ENCODE measurements at places on chromosomes 1 and 21.

- DNase-seq, result no peak
Measured at GRCh38 chr1:75087278-75087677, 46.9 kb upstream of the LHX8 start.

GRCh38 chr1:233336554-233337456 is 9.3 kb downstream of the MAP3K21 start:
- DNase-seq, result no peak

DNA sequence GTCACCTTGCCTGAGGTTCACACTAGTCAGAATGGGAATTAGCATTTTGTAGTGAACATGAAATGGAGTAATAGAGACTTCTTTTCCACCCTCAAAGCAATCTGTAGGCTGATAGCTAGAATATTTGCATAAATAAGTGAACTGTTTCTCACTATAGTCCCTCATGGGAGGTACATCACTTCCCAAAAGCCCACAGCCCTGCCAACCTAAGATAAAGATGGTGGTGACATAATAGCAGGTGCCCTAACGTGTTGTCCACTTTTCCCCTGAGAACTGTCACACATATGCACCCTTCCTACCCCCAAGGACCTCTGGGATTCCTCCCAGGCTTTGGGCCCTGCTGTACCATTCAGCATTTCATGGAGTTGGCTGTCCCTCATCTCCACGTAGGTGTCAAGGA is 4.4 kb downstream of the TMEM35B start:
- DNase-seq, result no peak

GRCh38 chr1:228369608-228370438 is 36.8 kb downstream of the TRIM11 start:
- DNase-seq, result no peak

- no peak for DNase-seq
Measured at GRCh38 chr1:31781756-31782371, 17.7 kb upstream of the ADGRB2 start.

- no peak for DNase-seq
Measured at GRCh38 chr1:244273845-244274619, 177.7 kb downstream of the ADSS2 start.

- no peak for DNase-seq
Measured at GRCh38 chr1:160471253-160471652, 51.8 kb downstream of the SLAMF6 start.

DNA sequence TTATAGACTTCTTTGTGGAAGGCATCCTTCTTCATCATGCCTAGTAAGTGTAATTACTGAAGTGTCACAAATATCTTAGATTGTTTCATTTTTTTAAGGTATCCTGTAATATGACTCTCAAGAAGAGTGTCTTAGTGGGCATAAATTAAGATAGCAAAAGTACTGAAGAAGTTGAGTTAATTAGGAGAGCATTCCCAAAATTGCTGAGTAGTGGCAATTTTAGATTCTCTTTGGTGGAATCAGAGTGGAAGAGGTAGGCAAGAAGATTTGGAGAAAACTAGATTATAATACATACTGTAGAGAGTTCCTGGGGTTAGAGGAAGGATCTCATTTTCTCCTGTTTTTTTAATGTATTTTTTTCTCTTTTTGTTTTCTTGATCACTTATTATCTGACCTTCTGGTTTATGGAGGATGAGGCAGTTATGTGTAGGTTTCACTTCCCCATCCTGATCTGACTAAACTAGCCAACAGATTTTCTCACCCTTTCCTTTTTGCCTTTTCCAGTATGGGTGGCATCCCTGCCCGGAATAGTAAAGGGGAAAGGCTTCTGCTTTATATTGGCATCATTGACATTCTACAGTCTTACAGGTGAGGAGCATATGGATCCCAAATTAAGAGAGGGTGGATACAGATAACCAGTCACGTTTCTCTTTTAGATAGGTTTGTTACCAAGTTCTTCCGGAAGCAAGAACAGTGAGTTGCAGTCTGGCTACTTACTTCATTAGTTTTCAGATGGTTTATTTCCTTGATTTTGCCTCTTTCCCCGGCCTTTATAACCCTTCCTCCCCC is 16.7 kb upstream of the PSMD4 start:
- DNase-seq, result no peak

GRCh38 chr21:27584256-27584655 is 617.4 kb upstream of the ADAMTS5 start:
- no peak for DNase-seq

DNA sequence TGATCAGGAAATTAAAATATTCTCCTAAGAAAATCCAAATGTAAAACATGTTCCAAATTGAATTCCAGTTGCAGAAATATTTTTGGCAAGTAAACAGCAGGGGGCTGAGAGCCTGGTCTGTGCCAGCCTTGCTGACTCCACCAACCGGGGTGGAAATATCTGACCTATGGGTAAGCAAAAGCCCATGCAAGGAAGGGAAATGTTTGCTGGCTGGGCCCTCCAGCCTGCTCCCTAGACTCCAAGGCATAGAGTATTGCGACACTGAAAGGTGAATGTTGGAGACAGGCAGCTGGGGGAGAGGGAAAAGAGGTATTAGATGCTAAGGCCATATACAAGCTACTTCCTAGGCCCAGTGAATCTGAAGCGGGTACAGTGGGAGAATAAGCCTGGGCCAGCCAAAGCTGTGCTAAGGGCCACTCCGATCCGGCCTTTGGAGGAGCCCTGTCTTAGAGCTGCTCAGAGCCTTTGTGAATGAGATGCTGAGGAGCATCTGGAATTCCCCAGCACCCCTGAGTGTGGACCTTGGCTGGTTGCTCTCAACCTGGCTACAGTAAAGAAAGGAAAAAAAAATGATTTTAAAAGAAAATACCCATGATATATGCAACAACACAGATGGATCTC is 24.9 kb upstream of the ATP1B1 start:
- no peak for DNase-seq

GRCh38 chr1:160451119-160451858 is 50.9 kb downstream of the VANGL2 start:
- DNase-seq, result no peak

GRCh38 chr1:42971841-42972291 is 13.2 kb upstream of the SLC2A1 start:
- no peak for DNase-seq

DNA sequence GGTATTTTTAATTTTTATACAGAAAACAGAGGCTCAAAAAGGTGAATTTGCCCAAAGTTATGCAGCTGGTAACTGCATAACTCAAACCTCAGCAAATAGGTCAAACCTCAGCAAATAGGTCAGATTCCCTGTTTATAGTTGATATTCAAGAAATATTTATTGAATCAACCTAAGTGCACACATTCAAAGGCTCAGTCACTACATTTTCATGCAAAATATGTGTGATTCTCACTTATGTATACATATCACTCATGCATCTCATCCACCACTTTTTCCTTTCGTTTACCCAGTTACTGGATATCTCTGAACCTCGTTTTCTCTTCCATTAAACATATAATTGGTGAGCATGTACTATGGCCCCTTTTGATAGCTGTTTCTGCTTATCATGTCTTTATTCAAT is 158.3 kb upstream of the C1orf21 start:
- DNase-seq, result no peak

DNA sequence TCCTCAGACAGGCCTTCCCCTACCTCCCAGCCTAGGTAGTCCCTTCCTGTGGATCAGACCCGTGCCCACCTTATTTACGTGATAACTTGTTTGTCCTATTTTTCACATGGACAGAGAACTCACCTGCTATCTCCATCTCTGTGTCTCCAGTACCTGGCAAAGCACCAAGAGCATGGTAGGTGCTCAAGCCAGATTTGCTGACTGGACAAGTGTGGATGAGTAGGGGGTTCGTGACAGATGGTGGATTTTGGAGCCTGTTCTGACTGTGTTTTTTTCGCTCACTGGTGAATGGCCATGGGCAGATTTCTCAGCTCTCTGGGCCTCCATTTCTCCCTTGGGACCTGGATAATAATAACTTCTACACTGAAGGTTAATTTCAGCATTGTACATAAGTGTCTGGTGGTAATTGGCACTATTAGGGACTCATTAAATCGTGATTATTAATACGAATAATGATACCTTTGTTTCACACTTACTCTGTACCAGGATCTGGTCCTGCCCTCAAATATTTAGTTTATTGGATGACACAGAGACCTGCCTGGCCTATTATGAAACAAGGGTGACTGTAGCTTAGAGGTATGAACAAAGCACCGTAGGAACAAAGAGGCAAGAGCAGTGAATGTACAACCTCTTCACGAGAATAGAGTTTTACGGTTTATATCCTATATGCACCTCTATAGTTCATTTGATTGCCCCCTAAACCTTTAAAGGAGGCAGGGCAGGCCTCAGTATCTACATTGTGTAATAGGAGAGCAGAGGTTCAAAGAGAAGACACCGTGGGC is 24.5 kb upstream of the SLC26A9 start:
- no peak for DNase-seq

- peak; percentile 51 for DNase-seq
Measured at GRCh38 chr1:2199042-2199810, 4.7 kb upstream of the FAAP20 start.

DNA sequence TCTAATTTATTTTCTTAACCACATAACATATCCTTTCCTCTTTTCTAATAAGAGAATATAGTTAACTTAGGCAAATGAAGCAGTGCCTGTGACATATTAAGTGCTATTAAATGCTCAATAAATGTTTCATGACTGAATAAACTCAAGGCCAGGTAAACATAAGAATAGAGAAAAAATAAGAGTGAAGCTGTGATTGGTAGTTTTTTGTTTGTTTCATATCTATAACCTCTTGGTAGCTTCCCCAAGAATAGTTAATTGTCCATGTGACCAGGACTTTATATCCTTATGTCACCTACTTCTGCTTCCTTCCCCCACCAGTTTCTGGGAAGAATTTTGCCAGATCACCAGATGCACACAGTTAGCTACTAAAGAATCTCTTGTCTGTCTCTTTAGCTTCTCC is 295.1 kb upstream of the ST6GALNAC5 start:
- no peak for DNase-seq

- no peak for DNase-seq
Measured at GRCh38 chr1:10510520-10511493, 36.1 kb downstream of the PEX14 start.

DNA sequence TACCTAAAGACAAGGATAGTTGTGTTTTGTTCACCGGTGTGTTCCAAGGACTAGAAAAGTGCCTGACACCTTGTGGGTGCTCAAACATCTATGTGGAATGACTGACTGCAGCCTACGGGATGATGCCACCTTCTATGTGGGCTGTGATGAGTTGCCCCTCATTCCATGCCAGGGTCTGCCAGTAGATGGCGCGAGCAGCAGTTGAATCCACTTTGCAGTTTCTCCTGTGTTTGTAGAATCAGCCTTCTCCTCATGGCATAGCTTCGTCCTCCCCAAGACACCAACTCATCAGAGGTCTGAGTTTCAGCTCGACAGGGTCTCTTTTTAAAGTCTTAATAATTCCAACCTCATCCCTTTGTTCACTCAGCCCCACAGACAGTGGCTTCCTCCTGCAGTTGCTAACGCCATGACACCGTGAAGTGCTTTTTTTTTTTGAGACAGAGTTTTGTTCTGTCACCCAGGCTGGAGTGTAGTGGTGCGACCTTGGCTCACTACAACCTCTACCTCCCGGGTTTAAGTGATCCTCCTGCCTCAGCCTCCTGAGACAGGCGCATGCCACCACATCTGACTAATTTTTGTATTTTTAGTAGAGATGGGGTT is 133.7 kb downstream of the CAPN8 start:
- peak; percentile 63 for DNase-seq

GRCh38 chr1:40036574-40036973 is 4.0 kb upstream of the CAP1 start:
- no peak for DNase-seq

DNA sequence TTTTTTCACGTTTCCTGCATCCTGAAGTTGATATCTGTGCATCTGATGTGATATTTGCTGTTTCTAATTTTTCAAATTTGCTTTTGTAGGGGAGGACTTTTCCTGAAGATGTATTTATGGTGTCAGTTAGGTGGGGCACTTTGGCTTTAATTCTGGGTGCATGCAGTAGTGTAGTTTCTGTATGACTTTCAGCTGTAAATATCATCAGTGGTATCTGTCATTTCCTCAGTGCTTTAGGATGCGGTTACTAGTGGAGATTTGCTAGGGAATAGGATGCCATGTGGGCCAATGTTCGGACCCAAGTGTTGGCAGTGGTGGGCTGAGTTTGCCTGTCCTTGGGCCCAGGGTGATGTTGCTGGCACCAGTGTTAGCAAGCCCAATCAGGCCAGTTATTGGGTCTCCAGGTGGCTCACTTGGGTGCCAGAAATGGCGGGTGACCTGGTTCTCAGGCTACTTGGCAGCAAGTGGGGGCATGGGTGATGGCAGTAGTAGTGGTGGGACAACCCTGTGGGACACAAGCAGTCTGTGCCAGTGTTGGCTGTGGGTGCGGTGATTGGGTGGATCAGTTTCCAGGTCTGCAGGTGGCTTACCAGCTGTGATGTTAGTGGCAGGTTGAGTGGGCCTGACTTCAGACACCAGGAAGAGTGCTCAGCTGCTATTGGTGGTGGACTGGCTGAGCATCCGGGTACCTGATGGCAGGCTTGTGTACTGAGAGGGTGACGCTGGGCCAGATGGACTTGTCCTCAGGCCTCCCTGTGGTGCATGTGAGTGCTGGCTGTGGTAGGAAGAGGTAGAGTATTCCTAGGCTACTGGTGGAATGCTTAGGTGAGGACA is 24.4 kb downstream of the CD55 start:
- DNase-seq, result no peak

- no peak for DNase-seq
Measured at GRCh38 chr1:192439373-192440025, 122.7 kb downstream of the RGS21 start.

GRCh38 chr1:172112576-172112975 is 271.3 kb downstream of the DNM3 start:
- no peak for DNase-seq

- DNase-seq, result no peak
Measured at GRCh38 chr1:64915381-64916274, 50.7 kb downstream of the JAK1 start.

DNA sequence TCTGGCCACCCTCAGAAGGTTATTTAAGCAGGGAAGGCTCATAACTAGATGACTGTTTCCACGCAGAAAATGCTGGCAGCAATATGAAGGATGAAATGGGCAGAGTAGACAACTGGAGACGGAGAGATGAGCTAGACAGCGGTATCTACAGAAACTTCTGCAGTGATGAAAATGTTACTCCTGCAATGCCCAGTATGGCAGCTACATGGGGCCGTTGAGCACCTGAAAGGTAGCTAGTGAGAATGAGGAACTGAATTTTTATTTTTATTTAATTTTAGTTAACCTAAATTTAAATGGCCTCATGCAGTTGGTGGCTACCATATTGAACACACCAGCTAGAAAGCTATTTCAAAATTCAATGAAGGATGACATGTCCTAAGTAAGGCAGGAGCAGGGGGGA is 27.3 kb downstream of the SIPA1L2 start:
- no peak for DNase-seq

Data from NCI-H774 (cell line).